Mesothelial cell of epicardium (in vitro differentiated cells): ENCODE measurements at places on chromosomes 6 and 20.

- no peak overlapping the region for H3K4me3 ChIP-seq
- peaks cover 2% of the 10 kb centered on the region for H3K36me3 ChIP-seq
- H3K27ac ChIP-seq, result no peak overlapping the region
- peaks cover 11% of the 10 kb centered on the region for H3K4me1 ChIP-seq
Measured at GRCh38 chr6:140711019-140711613, 1336.7 kb upstream of the CITED2 start.

DNA sequence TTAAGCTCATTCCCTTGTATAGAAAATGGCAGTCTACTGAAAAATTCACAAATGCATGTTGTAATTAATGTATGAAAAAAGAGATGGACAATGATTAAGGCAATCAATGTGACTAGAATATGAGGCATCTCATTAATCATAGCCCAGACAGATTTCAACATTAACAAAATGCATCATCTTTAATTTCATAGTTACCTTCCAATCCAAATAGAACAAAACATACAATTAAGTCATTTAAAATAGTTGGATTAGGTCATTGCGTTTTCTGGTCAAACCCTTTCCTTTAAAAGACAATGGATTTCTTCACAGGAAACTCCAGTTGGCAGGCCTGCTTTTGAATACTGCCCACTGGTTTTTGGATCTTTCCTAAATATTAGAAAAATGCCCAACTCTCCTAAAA, 203.9 kb downstream of the HAO1 start:
- no peaks in the 10 kb centered on the region for H3K4me1 ChIP-seq
- no peak overlapping the region for H3K27ac ChIP-seq
- no peaks in the 10 kb centered on the region for H3K27me3 ChIP-seq
- H3K36me3 ChIP-seq, result no peaks in the 10 kb centered on the region
- no peak for DNase-seq
- H3K4me3 ChIP-seq, result no peak overlapping the region

DNA sequence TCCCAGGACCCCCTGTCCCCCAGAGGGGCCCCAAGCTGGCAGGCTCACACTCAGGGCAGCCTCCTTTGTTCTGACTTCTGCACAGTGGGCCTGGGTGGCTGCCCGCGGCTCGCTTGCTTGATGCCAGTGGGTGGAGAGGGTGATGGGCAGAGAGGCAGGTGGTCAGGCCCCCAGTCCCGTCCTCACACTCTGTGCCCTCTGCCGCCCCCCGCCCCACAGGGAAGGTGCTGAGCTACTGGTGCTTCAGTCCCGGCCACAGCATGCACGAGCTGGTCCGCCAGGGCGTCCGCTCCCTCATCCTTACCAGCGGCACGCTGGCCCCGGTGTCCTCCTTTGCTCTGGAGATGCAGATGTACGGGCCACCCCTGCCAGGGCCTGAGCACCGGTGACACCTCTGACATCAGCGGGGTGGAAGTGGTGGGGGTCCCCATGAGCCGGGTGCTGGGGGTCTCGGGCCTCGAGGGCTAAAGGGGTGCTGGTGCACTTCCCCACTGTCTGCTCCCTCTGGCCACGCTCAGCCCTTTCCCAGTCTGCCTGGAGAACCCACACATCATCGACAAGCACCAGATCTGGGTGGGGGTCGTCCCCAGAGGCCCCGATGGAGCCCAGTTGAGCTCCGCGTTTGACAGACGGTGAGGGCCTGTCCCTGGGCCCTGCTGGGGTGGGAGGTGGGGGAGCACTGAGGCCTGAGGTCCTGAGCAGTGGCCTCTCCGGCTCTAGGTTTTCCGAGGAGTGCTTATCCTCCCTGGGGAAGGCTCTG, 8.9 kb upstream of the TNFRSF6B start:
- H3K4me1 ChIP-seq, result no peaks in the 10 kb centered on the region
- no peak overlapping the region for H3K27ac ChIP-seq
- no peak overlapping the region for H3K4me3 ChIP-seq
- no peak for DNase-seq
- no peaks in the 10 kb centered on the region for H3K27me3 ChIP-seq

DNA sequence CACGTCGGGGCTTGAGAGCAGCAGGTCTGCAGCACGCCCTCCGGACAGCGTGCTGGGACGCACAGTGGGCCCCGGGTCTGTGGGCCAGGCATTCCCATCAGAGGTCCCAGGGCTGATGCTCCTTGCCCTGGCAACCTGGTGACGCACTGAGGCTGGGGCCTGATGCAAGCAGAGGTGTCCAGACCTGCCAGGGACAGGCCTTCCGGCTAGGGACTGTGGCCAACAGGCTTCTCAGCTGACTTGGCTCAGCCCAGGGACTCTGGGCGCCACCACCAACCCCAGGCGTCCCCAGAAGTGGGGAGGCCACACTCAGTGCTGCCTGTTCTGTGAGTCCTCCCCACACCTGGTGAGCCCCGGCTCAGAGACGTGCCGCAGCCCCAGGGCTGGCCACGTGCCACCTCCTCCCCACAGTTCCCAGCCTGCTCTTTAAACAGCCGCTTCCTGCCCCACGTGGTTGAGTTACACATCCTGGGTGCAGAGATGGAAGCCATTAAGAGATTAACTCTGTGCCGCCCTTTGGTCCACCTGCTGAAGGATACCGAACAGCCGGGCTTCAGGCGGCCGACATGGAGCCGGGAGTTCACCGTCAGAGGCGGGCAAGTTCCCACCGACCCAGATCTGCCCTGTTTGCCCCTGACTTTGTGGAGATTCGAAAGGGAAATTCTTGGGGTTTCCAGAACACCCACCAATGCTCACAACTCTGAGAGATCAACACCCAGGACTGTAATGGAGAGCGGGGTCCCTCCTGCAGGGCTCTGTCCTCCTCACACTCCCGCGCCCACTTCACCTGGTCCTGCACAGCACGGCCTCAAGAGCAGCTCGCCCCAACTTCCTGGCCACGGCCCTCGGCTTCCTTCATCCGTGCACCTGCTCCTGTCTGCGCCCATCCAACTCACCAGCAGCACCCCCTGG, 37.6 kb upstream of the ZBP1 start:
- H3K36me3 ChIP-seq, result peaks cover 8% of the 10 kb centered on the region
- H3K4me1 ChIP-seq, result peaks cover 12% of the 10 kb centered on the region
- no peak overlapping the region for H3K27ac ChIP-seq

DNA sequence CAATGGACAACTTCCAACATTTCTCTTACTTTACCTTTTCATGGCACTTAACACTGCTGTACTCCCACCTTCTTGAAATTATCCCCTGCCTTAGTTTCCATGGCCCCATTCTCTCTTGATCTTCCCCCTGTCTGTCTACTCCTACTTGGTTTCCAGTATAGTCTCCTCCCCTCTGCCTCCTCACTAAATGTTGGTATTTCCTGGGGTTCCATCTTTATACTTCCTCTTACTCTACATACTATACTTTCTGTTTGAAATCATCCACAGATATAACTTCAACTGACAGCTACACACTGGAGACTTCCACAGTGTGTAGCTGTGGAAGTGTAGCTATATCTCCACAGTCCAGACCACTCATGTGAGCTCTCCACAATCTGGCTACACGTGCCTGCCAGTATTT, 13.5 kb downstream of the ZHX3 start:
- peaks cover 9% of the 10 kb centered on the region for H3K4me1 ChIP-seq
- H3K36me3 ChIP-seq, result no peaks in the 10 kb centered on the region
- no peaks in the 10 kb centered on the region for H3K27me3 ChIP-seq
- no peak overlapping the region for H3K4me3 ChIP-seq

GRCh38 chr6:163712566-163712961, 298.0 kb downstream of the QKI start:
- H3K36me3 ChIP-seq, result no peaks in the 10 kb centered on the region
- no peak overlapping the region for H3K4me3 ChIP-seq
- H3K27ac ChIP-seq, result no peak overlapping the region
- no peaks in the 10 kb centered on the region for H3K27me3 ChIP-seq
- DNase-seq, result no peak

- H3K27ac ChIP-seq, result no peak overlapping the region
- peaks cover 41% of the 10 kb centered on the region for H3K4me1 ChIP-seq
- no peaks in the 10 kb centered on the region for H3K36me3 ChIP-seq
- no peaks in the 10 kb centered on the region for H3K27me3 ChIP-seq
Measured at GRCh38 chr20:17932396-17932795, 36.2 kb downstream of the SNX5 start.

DNA sequence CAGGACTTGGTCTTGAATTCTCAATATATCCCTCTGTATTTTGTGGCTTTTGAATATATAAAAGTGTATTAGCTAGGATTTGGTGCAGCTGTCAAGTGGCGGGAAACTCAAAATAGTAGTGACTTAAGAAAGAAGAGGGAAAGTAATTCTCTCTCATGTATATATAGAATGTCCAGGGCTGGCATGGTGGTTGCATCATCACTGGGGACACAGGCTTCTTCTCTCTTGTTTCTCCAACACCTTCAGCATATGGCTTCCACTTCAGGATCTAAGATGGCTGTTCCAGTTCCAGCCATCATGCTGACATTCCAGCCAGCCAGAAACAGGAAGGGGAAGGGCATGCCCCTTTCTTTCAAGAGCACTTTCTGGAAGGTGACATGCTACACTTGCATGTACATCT, 11.8 kb upstream of the GPR6 start:
- no peak overlapping the region for H3K27ac ChIP-seq
- H3K4me3 ChIP-seq, result no peak overlapping the region
- no peaks in the 10 kb centered on the region for H3K36me3 ChIP-seq
- no peaks in the 10 kb centered on the region for H3K4me1 ChIP-seq
- peaks cover 33% of the 10 kb centered on the region for H3K27me3 ChIP-seq

DNA sequence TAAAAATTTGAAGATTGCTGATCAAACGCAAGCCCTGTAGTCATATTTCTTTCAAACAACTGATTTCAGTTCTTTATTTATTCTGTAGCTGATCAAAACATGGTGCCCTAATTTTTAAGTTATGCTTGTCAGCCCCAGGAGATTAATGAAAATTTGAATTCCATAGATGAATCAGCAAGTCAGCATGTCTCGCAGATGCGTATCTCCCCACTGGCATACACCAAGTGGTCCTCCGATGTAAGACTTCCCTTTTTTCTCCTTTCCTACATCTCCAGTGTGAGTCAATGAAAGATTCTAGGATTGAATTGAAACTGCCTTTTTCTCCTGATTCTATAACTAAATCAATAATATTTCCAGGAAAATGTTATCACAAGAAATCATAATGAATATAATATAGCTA, 539.6 kb upstream of the NOX3 start:
- DNase-seq, result no peak
- no peaks in the 10 kb centered on the region for H3K36me3 ChIP-seq
- H3K27me3 ChIP-seq, result peaks cover 4% of the 10 kb centered on the region
- H3K4me1 ChIP-seq, result no peaks in the 10 kb centered on the region
- no peak overlapping the region for H3K27ac ChIP-seq

DNA sequence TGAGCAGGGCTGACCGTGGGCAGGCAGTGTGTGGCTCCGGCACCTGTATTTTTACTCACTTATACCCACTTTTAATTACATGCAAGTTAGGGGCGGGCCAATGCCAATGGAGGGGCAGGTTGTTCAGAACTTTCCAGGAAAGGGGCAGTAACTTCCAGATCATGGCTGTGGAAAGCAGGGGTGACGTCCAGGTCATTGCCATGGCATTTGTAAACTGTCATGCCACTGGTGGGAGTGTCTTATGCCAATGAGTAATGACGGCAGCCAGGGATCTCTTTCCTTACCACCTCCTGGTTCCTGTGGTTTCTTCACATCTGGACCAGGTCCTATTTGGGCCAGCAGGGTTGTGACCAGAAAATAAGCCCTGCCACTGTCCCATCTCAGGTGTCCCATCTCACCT, 258.7 kb downstream of the THBS2 start:
- peaks cover 2% of the 10 kb centered on the region for H3K4me1 ChIP-seq
- H3K4me3 ChIP-seq, result no peak overlapping the region
- H3K36me3 ChIP-seq, result no peaks in the 10 kb centered on the region
- no peak overlapping the region for H3K27ac ChIP-seq
- no peaks in the 10 kb centered on the region for H3K27me3 ChIP-seq
- DNase-seq, result no peak

DNA sequence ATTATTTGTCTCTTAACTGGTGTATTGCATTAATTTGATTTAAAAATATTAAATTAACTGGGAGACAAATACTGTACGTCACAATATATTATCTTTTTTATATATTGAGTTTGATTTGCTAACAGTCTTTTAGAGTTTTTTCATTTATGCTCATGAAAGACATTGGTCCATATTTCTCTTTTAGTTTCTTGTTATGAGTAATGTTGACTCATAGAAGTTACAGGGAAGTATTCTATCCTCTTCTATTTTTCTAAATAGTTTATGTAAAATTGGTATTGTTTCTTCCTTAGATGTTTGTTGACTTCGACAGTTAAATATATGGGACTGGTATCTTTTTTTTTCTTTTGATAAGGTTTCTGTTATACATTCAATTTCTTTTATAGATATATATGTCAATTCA, 1115.6 kb upstream of the CITED2 start:
- DNase-seq, result no peak
- peaks cover 5% of the 10 kb centered on the region for H3K36me3 ChIP-seq
- no peak overlapping the region for H3K4me3 ChIP-seq
- H3K4me1 ChIP-seq, result peaks cover 17% of the 10 kb centered on the region

DNA sequence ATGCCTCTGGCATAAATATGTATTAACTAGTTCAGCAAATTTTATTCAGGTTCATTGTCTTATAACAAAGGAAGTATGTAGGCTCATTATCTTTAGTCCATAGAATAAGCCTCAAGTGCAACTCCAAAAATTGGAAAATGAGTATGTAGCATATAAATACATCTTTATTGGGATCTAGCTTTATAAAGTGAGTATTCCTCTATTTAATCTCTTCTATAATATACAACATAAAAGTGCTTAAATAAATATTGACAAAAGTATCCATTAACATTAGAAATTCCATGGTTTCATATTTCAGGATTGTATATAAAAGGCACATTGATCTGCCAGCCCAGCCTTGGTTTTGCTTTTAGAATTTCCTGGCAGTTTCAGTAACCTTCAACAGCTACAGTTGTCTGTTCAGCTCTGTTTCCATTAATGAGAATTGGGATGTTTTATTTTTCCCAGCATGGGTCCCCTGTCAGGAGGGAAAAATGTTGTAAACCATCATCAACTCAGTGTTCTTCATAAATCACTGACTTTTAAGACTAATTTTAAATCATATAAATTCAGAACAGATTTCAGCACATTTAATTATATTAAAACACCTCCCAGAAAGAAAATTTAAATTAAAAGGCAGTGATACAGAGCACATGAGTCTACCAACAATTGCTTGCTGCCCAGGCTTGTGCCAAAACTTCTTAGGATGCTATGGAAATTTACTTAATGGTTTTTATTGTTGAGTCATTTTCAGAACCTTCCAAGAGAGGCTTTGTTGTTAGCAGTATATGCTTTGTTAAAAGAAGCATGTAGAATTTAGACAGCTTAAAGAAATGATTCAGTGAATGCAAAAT, 119.7 kb downstream of the ADGRG6 start:
- no peak overlapping the region for H3K27ac ChIP-seq
- DNase-seq, result no peak
- H3K27me3 ChIP-seq, result no peaks in the 10 kb centered on the region
- H3K4me1 ChIP-seq, result no peaks in the 10 kb centered on the region

DNA sequence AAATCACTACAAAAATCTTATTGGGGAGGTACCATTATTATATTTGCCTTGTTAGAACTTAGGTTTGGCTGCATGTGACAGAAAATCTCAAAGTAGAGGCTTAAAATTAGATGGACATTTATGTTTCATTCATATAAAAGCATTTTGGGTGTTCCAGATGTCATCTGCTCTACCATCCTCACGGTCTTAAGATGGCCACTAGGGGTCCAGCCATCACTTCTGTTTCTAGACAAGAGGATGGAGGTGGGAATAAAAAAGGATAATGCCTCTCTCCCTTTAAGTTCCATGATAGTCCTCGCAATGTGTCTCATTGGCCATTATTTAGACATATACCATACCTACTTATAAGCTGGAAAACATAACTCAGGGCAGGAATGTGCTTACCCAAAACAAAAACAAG, 929.5 kb downstream of the KIF16B start:
- DNase-seq, result no peak
- H3K4me1 ChIP-seq, result peaks cover 18% of the 10 kb centered on the region
- H3K36me3 ChIP-seq, result no peaks in the 10 kb centered on the region
- no peak overlapping the region for H3K27ac ChIP-seq
- H3K4me3 ChIP-seq, result no peak overlapping the region
